Activated CD4-positive, alpha-beta T cell treated with anti-CD3 and anti-CD28 coated beads, Interleukin-2, Interleukin-4, amounts not matched to agents 100 ng/mL and 50 ng/mL, durations not matched to agents 16 hours and 8 hours (primary cell): ENCODE measurements at places on chromosomes 7 and 10.
A peak's percentile ranks its signal among the peaks of the same experiment; 100 is the strongest.

GRCh38 chr10:130160775-130161174 is 24.6 kb downstream of the GLRX3 start:
- DNase-seq, result peak; percentile 33

DNA sequence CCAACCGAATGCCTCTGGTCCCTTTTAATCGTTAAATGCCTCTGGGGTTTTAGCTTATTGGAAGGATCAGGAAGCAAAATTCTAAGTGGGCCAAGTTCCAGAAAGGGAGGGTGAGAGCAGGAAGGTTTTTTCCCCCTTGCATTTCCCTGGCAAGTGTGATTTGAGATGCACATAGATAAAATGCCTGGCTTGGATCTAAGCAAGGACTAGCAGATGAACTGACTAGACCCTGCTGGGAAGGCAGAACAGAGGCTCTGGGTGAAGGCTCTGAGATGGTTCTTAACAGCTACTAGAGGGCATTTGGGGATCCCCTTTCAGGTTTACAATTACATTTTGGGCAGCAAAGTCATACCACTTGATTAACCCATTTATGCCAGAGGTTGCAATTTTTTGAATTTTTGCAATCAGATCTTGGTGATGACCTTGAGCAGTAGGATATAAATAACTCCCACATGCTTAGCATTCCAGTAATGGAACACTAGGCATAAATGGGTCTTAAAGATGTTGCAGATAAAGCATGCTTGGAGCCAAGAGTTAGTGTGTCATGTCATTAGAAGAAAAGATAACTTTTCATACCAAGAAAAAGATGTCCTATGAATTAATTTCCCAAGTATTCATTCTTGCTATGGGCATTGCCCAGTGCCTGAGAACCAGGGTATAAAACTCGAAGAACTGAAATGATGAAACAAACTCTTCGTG is 205.9 kb downstream of the SEC23IP start:
- DNase-seq, result no peak

- no peak for DNase-seq
These were observed 55.4 kb downstream of the FAM241B start for GRCh38 chr10:69685426-69685801.

DNA sequence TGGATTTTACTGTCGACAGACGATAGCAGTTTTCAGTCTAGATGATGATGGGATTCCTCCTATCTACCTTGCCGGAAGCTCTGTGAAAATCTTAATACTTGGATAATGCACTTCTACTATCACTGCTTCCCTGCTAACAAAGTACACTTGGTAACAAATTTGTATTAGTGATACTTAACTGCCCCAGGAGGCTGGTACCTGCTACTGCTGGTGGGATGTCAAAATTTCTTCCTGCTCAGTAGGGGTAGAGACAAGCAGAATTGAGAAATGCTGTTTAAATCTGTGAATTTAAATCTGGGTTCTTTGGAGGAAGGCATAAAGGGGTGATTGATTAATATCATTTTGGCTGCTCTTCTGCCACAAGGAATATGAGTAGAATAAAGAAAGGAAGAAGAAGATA is 99.8 kb upstream of the STRIP2 start:
- DNase-seq, result no peak

DNA sequence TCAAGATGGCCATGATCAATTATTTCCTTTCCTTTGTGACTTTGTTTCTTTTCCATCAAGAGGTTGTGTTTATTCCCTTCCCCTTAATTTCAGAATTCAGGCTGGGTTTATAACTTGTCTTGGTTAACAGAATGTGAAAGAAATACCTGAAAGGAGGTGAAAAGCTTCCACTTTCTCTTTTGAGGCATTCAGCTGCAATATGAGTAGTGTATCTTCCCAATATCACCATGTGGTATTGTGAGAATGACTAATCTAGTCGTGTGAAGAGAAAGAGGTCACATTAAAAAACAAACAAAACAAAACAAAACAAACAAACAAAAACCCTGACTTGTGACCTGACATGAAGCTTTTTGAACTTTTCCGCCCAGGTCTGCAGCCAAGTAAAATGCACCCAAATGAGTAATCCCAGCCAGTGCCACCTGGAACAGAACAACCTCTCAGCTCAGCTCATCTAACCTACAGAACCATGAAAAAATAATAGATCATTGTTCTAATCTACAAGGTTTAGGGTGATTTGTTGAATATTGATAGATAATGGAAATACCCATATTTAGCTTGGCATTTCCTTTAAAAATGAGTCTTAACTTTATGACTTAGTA is 70.8 kb upstream of the TEX47 start:
- no peak for DNase-seq

DNA sequence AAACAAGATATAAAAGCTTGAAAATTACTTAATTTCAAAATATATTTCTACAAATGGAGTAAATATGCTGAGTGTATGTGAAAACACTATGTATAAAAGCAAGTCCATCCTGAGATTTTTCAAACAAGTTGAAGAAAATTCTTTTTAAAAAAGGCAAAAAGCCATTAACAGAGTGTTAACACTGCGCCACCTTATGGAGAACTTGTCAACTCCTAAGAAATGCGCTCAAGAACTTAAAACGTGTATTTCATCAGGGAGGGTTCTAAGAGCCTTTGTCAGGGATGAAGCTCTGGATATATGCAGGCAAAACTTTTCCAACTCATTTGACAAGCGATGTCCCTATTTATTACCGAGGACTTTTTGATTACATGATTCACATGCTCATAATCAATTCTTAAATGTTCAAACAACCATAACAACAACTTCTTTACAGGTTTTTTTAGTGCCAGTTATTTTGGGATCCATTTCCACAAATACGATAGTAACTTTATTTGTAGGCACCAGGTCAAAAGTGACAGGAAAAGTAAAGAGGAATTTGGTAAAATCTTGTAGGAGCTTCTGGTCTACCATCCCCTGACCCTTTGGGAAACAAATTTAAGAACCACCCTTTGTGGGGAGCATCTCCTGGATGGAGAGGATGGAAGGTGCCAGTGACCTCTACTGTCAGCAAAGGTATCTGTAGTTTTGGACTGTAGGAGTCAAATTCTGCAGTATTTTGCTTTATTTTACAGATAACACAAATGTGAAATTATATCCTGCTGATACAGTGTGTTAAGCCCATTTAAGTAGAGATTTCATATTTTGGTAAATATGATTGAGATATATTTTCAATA is 23.2 kb downstream of the CALCR start:
- DNase-seq, result peak; percentile 15

DNA sequence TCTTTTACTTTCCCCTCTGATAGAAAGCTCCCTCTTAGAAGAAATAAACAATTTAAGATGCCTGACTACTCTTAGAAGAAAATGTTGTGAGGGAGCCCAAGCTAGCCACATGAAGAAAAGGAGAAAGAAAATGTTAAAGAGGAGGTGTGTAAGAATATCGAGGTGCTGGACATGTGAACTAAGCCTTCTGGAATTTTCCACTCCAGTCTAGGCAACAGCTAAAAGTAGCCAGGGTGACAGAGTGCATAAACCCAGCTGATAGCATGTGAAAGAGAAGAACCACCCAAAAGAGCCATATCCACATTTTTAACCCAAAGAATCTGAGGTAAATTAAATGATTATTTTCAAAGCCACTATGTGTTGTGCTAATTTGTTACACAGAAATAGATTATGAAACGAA is 1690.6 kb upstream of the LRRTM3 start:
- DNase-seq, result no peak

DNA sequence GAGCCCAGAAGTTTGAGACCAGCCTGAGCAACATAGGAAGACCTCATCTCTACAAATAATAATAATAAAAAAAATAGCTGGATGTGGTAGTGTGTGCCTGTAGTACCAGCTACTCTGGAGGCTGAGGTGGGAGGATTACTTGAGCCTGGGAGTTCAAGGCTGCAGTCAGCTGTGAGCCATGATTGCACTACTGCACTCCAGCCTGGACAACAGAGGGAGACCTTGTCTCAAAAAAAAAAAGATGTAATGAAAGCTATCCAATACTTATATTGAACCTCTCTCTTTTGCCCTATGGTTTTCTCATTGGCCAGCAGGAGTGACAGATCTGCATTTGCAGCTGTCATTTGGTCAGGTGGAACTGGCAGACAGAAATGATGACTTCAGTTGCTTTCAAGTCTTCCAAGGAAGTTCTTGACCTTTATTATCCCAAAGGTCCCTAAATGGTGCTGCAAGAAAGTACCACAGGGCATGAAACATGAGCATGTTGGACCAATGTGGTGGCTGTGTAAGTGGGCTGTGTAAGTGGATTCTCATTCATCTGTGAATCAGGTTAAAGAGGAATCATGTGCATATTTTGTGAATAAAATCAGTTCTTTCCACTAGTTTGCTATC is 99.4 kb downstream of the CALD1 start:
- DNase-seq, result no peak

- DNase-seq, result no peak
These were observed 10.0 kb upstream of the LRRC4 start for GRCh38 chr7:128041203-128041602.

GRCh38 chr7:92282930-92283329 is 37.2 kb downstream of the ANKIB1 start:
- DNase-seq, result no peak

- DNase-seq, result no peak
These were observed 52.4 kb downstream of the SORBS1 start for GRCh38 chr10:95508730-95509129.

DNA sequence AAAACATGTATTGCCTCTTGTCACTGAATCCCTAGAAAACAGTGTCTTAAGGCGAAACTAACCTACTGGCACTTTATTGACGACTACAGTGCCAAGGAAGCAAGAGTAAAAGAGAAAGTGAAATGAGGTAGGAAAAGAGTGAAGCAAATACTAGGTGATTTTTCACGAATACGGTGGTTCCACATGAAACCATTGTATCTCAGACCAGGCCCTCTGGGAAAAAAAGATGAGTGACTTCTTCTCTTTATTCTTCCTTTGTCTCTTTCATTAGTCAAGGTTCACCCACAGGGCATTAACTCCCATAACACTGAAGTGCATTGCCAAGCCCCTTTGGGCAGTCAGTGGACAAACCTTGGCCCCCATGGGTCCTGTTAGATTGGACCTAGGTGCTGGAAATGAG is 16.2 kb upstream of the MACC1 start:
- no peak for DNase-seq

DNA sequence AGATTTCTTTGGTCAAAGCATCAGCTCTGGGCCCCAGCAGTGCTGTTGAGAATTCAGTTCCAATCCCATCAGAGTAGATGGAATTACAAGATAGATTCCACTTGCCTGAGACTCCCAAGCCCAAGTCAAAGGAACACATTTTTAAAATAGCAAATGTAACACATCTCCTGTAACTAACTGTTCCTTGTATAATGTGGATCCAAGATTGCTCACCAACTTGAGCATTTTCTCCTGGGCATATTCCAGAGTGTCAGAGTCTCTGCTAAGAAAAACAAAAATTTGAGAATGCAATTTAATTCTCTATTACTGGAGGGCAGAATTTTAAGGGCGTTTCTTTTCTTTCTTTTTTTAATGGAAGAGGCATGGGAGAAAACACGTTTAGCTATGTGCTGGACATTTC is 136.7 kb downstream of the NEBL start:
- DNase-seq, result no peak

- peak; percentile 21 for DNase-seq
These were observed 575 bp downstream of the DLG5 start for GRCh38 chr10:77925795-77926565.

GRCh38 chr10:45246522-45246921 is 68.9 kb downstream of the OR13A1 start:
- no peak for DNase-seq

GRCh38 chr10:6033954-6034353 is 28.2 kb downstream of the IL2RA start:
- DNase-seq, result no peak

DNA sequence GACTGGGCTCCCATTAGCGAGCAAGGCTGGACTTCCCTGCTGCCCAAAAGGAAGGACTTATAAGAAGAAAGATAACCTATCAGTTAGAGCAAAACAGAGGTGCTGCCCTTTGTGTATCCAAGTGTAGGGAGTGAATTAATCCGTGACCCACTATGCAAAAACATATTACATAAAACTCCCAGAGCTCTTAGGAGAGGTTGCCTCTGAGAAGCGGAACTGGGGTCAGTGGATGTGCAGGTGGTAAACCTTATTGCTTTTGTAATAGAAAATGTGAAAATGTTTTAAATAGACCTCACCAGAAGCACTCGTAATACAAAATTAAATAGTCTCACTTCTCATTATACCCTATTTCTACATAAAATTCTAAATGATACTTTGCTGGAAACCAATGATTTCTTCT is 17.1 kb upstream of the IL6 start:
- no peak for DNase-seq

- DNase-seq, result no peak
These were observed 2.3 kb downstream of the UNCX start for GRCh38 chr7:1234881-1235500.

- DNase-seq, result no peak
These were observed 430.3 kb downstream of the SORCS1 start for GRCh38 chr10:106734220-106734619.

GRCh38 chr10:76711222-76711997 is 926.2 kb downstream of the KCNMA1 start:
- no peak for DNase-seq

- no peak for DNase-seq
These were observed 51.9 kb downstream of the AOC1 start for GRCh38 chr7:150904011-150904909.

GRCh38 chr10:62270020-62270419 is 1.4 kb upstream of the RTKN2 start:
- no peak for DNase-seq

GRCh38 chr10:117442944-117443685 is 67.9 kb upstream of the PDZD8 start:
- DNase-seq, result peak; percentile 41

DNA sequence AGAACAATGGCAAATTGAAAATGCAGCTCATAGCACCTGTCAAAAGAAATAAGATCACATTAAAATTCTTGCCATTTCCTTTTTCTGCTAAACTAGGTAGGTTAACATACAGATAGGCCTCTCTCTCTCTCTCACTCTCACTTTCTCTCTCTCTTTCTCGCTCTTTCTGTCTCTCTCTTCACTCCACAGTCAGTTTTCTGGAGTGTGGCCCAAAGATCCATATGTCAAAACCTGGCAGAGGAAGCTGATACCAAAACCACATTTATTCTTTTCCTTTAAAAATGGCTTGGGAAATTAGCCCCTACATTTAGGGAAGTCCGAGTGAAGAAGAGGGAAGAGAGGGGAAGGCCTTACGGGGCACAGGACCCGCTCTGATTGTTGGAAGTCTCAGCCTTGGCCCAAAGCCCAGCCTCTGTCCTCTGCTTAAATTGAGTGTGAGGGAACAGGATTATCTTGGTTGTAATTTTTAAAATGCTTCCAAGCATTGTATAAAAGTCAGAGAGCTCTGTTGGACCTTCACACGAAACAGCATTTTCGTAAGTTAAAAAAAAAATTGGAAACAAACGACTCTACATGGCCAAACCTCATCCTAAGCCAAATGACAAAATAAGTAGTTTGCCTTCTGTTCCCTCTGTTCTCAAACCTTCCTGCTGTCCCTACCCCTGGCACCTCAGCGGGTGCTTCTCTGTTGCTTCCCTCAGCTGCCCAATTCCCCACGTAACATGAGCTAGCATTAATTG is 83.2 kb downstream of the FRMD4A start:
- DNase-seq, result no peak

DNA sequence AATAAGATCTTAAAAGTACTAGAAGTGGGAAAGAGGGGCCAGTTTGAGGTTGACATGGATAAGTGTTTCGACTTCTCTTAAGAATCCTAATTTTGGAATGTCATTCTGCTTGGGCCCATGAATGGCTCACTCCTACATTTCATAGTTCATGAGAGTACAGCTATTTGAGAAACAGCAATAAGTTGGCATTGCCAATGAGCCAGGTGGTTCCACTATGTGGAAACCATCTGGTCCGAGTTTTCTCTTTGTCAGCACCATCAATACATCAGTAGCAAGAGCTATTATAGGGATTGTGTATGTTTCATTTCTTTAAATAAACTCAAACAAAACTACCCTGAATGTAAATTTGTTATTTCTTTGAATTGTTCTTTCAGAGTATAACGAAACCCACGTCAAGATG is 78.1 kb upstream of the NEBL start:
- no peak for DNase-seq
